ENCODE measurements at places on chromosomes 1 and 21. TPM values are rescaled to one million over a fixed set of nuclear protein-coding genes. Genes with fewer than 3 reads are reported as not detected.
A peak's percentile ranks its signal among the peaks of the same experiment; 100 is the strongest.

DNA sequence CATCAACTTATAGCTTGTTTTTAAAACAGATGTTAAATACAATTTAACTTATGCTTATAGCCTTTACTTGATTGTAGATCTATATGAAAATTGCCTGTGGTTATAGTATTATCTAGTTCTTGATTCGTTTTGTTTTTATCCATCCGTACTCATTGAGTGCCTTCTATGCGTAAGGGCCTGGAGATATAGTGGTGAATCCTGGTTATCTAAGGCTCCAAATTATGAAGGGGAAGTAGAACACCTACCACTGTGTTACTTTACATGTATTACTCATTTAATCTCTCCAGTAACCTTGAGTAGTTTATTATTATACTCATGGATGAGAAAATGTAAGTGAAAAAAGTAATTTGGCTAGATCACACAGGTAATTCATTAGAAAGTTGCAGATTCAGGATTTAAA, 121.8 kb downstream of the OSBPL9 start:
- DNase-seq = no peak

- DNase-seq = no peak
These were observed 56.8 kb downstream of the KIAA0319L start for GRCh38 chr1:35500439-35500838.

- no peak for DNase-seq
These were observed 74.6 kb upstream of the NFIA start for GRCh38 chr1:61007534-61008364.

DNA sequence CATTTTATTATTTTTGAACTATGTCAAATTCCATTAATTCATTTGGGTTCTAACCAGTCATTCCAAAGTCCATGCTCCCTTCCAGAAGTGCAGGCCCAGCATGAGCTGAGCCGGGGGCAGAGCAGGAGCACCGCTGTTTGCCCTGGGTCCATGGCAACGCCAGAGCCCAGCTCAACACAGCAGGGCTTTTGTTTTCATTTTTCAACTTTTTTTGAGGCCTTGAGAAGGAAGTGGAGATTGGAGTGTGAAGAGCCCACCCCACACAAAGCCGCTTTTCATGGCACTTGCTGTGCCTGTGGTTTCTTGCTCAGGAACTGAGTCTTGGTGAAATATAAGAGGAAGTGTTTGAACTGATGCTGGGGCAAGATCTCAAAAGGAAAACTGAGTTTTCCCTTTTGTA, 13.2 kb upstream of the PRMT2 start:
- peak; percentile 29 for DNase-seq

- no peak for DNase-seq
These were observed 6.7 kb downstream of the PFDN2 start for GRCh38 chr1:161111117-161111516.

DNA sequence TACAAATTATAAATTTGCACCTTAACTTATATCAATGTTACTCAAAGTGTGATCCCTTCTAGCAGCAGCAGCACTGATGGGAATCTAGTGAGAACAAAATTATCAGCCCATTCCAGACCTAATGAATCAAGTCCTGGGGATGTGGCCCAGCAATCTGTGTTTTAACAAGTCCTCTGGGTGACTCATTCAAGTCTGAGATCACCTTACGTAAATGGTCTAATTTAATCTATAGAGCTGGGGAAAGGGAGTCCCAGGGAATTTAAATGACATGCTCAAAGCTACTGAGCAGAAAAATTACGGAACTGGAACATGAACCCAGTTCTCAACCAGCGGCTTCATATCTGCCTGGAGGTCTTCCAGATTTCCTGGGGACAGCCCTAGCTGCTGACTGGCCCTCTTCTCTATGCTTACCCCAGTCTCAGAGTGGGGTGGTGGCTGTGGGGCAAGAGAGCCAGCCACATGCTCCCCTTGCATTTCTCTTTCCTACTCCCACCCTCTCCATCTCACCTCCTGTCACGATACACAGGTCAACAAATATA, 220.0 kb downstream of the TM2D1 start:
- DNase-seq = no peak

DNA sequence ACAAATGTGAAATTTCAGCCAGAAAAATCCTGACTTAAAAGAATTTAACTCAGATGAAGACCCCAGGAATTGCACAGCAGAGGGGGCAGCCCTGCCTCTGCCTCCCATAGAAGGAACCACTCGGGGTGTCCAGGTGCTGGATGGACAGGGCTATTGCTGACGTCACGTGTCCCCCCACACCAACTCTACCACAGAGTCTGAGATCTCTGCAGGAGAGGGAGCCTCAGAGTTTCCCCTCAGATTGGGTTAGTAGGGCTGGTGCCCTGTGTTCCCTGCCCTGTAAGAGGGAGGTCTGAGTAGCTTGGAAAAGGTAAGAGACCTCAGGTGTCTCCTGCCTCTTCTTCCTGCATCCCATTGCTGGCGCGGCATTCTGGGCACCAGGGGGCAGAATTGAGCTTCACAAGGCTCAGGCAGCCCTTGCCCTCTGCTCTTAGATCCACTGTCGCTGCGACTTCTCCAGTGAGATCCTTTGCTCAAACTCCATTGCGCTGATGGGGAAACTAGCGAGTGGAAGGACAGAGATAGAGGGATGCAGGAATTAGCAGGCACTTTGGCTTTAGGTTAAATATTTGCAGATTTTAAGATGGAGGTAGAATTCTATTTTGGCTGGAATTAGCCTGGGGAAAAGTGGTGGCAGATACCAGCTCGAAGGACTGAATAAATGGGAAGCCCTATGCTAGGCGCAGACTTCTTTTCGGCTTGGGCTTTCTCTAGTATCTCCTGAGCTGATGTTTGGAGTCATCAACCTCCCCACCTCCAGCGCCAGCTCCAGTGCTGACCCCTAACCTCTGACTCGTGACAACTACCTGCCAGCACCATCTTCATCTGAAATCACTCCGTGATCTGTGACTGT, 42.8 kb upstream of the DMBX1 start:
- DNase-seq = peak; percentile 81

DNA sequence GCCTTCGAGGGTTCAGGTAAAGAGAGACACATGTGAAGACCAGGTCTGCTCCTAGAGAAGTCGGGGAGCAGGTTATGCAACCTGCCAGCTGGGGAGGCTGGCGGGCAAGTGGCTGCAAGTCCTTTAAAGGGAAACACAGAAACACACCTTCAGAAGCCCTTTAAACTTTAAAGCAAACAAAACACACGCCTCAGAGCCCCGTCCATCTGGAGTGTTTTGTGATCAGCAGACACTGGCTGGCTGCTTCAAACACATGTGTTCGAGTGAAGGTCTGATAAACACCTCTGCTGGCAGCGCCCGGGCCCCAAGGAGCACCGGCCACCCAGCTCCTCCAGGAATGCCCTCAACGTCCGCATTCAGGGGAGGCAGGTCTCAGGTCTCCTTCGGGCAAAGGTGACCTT, 15.2 kb downstream of the RIPK4 start:
- peak; percentile 60 for DNase-seq

The C1QTNF12 gene
- total RNA-seq = 4.9 TPM
